ENCODE measurements at places on chromosomes 2 and 18. TPM values are rescaled to one million over a fixed set of nuclear protein-coding genes. Genes with fewer than 3 reads are reported as not detected.

- no peak for DNase-seq
These were observed 1335.3 kb upstream of the CDH2 start for GRCh38 chr18:29512203-29512602.

PLB1 gene
- 5.5 TPM for total RNA-seq

DNA sequence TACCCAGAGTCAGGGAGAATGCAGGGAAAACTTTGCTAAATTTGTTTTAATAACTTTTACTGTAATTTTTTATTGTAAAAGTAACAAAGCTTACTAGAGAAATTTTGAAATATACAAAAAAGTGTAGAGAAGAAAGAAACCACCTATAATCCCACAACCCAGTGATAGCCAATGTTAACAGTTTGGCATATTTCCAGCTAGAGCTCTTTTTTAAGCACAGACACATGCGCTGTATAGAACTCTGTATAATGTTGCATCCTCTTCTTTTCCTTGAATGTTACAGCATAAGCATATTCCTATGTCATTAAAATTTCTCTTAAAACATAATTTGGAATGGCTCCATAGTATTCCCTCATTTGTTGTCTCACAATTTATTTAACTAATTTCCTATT is 37.4 kb upstream of the EPAS1 start:
- no peak for DNase-seq

- no peak for DNase-seq
These were observed 351.0 kb downstream of the GALR1 start for GRCh38 chr18:77600674-77601073.

- DNase-seq: no peak
These were observed 106.5 kb upstream of the ATP8B1 start for GRCh38 chr18:57909620-57910019.

DQX1 gene
- total RNA-seq: not detected

DNA sequence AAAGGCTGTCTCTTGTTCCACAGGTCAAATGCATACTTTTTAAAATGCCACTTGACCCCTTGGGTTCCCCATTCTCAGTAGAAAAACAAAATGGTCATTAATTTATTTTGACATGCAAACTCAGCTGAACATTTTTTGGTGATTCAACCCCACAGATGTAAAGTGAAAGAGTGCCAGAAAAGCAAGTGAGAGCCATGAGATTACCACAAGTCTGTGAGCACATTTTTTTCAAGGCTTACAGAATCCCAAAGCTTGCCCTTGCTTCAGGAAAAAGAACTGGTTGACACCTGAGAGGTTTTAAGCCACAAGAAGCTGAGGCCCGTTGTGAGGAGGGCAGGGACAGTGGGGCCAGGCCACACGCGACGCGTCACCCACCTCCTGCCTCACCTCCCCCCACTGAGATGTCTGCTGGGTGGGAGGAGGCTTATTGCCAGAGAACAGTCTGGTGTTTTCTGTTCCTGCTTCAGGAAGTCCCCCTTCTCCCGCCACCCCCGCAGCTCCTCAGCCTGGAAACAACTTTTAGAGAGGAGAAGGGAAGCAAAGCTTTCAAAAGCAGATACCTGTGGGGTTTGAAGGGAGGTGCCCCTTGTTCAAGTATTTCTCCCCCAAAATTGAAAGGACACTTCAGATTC is 70.4 kb upstream of the CYP1B1 start:
- DNase-seq: peak; percentile 64

COLEC11 gene
- total RNA-seq: 1.1 TPM

APLF gene
- 14.4 TPM for total RNA-seq

DNA sequence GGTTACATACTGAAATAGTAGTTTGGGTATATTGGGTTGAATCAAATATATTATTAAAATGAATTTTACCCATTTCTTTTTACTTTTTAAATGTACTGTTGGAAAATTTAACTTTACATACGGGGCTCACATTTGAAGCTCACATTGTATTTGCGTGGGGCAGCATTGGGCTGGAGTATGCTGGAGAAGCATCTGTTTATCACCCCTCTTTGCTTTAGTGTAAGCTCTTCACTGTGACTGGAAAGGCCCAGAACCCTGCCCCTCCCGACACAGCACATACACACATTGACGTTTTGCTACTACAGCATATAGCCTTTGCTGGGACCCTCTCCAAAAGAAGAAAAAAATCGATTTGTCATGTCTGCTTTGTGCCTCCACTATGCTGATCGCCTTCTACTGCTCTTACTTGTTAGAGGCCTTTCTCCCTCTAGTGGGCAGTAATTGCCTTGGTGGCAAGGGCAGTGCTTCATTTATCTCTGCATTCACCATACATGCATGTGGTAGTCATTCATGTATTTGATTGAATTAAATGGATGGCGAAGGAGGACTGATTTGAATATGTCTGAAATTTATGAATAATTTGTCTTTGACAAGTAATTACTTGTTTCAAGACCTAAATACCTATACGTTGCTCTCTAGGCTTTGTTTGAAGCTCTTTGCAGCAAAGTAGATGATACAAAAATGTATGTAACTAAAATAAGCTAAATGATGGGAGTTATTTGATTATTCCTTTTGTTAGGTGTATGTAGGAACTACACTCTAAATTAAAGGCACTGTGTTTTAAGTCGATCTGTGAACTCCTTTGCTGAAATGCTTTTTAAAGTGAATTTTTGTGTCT is 37.4 kb downstream of the VAPA start:
- DNase-seq: no peak

UGT1A5 gene
- not detected for total RNA-seq

GRCh38 chr2:6474161-6475140 is 391.3 kb downstream of the CMPK2 start:
- DNase-seq: no peak

- no peak for DNase-seq
These were observed 4.3 kb downstream of the ITGAV start for GRCh38 chr2:186594001-186594722.

DSG1 gene
- total RNA-seq: 0.04 TPM

DNA sequence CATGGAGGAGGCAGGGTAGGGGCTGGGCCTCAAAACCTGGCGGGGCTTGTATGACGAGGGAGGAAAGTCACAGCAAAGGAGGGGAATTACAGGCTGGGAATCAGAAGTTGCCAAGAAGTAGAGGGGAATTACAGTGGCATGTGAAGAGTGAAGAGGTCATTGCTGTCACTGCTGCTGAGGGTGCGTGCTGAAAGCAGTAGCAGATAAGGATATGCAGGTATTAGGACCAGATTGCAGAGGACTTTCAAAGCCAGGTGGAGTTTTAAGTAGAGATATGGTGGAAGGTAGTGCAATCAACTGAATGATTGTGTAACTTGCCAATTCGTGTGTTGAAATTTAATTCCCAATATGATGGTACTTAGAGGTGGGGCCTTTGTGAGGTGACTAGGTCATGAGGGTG is 19.4 kb upstream of the LRPPRC start:
- DNase-seq: no peak

THADA gene
- total RNA-seq: 40.8 TPM

CHRNG gene
- not detected for total RNA-seq

DNA sequence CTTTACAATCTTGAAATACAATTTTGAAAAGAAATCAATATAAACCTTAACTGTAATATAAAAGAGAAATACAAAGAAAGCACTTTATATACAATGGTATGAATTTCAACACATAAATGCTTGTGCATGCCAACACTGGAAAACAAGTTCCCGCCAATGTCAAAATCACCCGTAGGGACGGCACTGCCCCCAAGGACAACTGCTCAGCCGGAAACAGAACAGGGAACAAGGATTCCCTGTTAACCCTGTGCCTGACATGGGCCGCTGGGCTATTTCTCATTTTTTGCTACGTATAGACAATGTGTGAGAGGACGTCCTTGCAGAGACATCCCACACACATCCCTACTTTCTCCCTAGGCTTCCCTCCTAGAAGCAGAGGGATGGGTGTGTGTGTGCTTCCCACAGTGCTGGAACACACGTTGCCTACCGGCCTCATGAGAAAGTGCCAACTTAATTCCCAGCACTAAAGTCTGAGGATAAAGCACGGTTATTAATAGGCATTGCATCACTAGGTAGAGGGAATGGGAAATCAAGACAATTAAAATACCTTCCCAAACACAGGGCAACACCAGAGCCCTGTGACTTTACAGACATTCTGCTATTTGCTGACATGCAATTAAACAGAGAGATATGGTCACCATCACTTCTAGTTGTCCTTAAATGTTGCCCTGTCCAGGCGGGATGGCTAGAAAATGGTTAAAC is 14.4 kb downstream of the AFG3L2 start:
- no peak for DNase-seq

DNA sequence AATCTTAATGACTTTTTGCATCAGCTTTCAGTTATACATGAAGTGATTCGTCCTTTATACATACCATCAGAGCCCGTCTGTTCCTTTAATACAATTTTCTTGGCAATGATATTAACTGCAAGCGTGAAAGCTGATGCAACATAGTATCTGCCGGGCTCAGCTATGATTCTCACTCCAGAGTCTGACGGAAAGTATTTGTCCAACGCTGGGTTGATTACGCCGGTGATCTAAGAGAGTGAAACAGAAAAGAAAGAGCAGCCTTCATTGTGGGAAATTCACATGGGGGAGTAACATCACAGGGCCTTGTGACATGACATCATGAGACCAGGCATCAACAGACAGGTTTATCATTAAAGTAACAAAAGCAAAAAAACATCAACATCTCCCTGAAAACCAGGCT is 6.2 kb downstream of the ODC1 start:
- DNase-seq: no peak

- peak; percentile 52 for DNase-seq
These were observed 958 bp upstream of the ALLC start for GRCh38 chr2:3656762-3657721.

DNA sequence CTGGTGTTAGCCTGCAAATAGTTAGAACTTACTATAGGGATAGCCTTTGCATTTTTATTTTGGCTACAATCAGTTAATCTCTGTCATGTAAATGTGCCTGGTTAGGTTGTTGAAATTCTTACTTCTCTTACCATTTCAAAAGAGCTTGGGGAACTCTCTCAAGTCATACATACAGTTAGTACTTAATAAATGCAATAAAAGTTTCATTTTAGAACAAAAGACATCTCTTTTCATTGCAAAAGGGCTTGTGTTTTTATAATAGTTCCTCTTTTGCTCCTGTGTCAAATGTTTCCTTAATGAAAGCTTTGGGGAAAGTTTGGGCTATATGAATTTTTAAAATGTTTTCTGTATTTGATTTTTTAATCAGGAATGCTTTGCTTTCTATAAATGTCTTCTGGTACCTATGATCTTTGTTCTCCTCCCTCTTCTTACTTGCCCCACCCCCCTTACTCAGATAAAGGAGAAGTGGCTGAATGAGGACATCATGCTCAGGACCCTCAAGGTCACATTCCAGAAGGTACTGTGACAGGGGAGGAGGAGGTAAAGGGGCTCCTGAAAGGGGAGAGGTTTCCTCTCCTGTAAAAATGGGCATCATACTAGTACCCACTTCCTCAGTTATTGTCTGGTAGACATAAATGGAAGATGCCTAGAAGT is 13.6 kb downstream of the PTPN18 start:
- peak; percentile 0 for DNase-seq

GRCh38 chr2:27915191-27915590 is 24.7 kb downstream of the BABAM2 start:
- DNase-seq: no peak

- no peak for DNase-seq
These were observed 128.4 kb downstream of the IRS1 start for GRCh38 chr2:226671141-226671676.

- DNase-seq: no peak
These were observed 472.2 kb upstream of the DCC start for GRCh38 chr18:51867767-51868166.

- no peak for DNase-seq
These were observed 1.0 kb upstream of the CHST10 start for GRCh38 chr2:100418406-100418962.

GRCh38 chr2:155424518-155424917 is 726.0 kb downstream of the KCNJ3 start:
- DNase-seq: no peak

GALR1 gene
- 0.13 TPM for total RNA-seq

- no peak for DNase-seq
These were observed 24.1 kb downstream of the SMARCAL1 start for GRCh38 chr2:216436383-216436782.

ABCG5 gene
- total RNA-seq: not detected

STK39 gene
- 19.0 TPM for total RNA-seq

DNA sequence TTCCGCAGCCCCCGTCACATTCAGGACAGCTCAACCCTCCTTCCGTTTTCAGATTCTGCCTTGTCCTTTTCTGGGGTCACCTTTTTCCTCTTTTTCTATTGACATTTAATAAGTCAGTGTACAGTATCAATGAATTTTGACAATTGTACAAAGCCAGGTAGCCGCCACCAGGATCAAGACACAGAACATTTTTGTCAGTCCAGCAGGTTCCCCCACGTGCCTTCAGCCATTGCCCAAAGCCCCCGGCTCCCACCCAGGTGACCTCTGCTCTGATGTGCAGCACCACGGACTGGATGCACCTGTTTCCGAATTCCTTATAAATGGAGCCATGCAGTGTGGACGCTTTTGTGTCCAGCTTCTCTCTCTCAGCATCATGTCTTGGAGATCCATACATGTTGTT is 30.0 kb downstream of the CROCC2 start:
- DNase-seq: peak; percentile 40

CRYGC gene
- not detected for total RNA-seq

DNA sequence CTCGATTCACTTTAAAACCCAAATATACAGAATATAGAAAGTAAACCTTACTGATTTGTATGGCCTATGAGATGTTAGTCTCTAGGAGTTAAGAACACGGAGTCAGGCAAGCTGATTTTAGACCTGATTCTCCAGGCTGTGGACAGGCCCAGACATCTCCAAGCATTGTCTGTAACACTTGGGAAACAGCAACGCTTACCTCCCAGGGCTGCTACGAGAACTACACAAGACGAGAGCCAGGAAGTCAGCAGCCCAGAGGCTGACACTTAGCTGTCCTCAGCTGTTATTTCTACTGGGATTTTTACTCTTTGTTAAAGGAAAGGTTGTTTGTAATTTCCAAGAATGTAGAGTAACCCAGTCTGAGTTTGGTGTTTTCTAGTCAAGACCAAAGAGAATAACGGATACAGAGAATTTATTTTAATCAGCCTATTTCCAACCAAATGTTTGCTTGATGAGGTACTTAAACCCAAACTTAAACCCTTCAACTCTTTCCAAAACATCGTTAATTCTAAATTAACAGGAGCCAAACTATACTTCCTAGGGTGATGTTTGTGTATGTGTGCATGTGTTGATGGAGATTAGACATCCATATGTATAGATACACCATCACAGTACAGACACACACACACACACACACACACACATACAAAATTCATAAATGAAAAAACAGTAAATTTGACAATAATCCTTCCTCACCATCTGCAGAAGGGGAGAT is 123.4 kb downstream of the LAMA1 start:
- DNase-seq: no peak

DNA sequence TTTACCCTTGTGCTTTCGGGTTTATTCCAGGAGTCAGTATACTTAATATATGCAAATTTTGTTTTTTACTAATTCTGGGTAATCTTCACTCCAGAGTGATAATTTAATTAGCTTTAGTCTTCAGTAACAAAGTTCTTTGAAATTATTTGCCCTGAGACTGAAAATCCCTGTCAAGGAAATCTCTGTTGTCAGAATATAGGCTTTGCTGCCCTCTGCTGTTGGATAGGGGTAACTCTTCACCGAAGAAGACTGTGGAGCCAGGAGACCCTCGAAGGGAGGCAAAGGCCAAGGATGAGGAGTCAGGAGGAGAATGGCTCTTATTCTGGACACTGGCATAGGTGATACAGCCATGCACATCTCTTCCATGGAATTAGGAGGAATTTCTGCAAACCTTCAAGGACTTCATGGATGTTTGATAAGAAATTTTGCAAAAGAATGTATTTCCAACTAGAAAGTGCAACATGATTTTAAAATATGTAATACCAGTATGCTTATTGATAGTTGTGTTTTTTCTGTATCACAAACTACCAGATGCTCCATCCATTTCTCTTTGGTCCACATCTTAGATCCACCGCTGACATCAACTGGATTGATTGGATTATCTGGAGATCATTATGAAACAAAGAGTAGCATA is 182.3 kb downstream of the RDH14 start:
- DNase-seq: no peak
